ENCODE measurements at places on chromosomes 5 and 9.

GRCh38 chr5:162565-163337, 28.5 kb upstream of the LRRC14B start:
- no peak for DNase-seq

DNA sequence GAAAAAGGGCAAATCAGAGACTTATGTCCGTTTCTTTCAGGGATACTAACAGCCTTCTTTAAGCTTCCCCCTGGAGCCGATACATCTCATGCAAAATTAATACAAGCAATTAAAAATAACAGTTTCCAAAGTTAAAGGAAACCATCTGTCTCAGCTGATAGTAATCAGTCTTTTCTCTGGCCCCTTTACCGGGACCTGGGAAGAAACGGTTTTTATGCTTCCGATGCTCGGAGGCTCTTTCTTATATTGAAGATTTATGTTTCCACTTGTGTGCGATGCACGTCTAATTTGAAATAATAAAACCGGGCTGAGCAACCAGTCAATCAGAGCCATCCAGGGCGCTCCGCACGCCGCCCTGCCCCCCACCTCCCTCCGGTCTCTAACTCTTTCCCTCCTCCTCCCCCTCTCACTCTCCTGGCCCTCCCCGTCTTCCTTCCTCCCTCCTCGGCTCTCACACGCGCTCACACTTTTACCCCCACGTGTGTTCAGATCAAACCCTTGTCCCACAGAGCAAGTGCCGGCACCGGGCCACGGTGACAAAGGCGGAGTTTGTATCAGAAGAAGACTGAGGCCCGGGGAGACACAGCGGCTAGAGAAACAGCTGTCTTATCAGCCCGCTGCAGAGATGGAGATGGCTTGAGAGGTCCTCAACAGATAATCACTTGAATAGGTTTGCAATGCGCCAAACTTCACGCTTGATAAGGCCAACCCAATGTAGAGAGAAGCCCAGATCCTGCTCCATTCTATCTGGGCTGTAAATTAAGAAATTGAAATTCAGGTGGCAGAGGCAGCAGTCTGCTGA, 5.1 kb upstream of the ELAVL2 start:
- no peak for DNase-seq

GRCh38 chr9:110975969-110976368, 62.3 kb downstream of the LPAR1 start:
- no peak for DNase-seq

DNA sequence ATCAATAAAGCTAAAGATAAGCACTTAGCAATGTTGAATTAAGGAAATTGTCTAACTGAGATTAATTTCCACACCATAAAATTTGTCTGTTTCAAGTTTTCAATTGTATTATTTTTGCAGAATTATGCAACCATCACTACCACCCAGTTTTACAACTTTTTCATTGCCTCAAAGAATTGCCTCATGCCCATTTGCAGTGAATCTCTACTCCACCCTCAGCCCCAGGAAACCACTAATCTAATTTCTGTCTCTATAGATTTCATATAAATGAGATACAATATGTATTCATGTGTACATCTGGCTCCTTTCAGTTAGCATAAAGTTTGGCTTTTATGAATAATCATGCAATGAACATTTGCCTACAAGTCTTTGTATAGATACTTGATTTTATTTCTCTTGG, 72.9 kb downstream of the PTCD2 start:
- DNase-seq, result no peak

- DNase-seq, result peak; percentile 10
Measured at GRCh38 chr5:61159070-61159469, 3.2 kb downstream of the SMIM15 start.

- DNase-seq, result no peak
Measured at GRCh38 chr5:138408023-138408422, 30.8 kb upstream of the REEP2 start.

GRCh38 chr9:96026655-96027213, 151.2 kb downstream of the ERCC6L2 start:
- no peak for DNase-seq

- DNase-seq, result no peak
Measured at GRCh38 chr9:2119566-2119965, 104.4 kb downstream of the SMARCA2 start.

GRCh38 chr9:95819636-95820035, 55.9 kb upstream of the ERCC6L2 start:
- no peak for DNase-seq

- DNase-seq, result no peak
Measured at GRCh38 chr5:134477462-134478245, 47.8 kb upstream of the JADE2 start.

- DNase-seq, result peak; percentile 87
Measured at GRCh38 chr5:14406554-14406849, 175.1 kb upstream of the OTULINL start.

- DNase-seq, result no peak
Measured at GRCh38 chr5:178470760-178471025, 119.5 kb downstream of the COL23A1 start.

- no peak for DNase-seq
Measured at GRCh38 chr5:177209610-177210009, 76.0 kb downstream of the NSD1 start.

DNA sequence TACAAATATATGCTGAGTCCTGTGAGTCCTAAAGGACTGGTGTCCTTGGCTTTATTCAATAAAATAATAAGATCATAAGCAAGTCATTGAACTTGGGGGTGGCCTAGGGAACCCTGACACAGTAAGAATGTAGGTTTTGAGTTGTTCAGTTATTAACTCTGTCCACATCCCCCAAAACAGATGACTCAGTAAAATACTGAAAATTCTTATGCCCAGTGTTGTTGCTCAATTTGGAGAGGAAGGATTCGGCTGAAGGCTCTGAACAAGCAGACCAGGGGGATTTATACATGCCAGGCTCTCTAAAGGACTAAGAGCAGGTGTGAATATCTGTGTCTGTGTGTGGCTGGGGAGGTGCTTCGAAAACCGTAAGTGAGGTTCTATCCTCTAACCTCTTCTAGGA, 173.7 kb downstream of the RMI1 start:
- peak; percentile 71 for DNase-seq

- DNase-seq, result no peak
Measured at GRCh38 chr9:34689512-34689911, 1.6 kb downstream of the CCL19 start.

DNA sequence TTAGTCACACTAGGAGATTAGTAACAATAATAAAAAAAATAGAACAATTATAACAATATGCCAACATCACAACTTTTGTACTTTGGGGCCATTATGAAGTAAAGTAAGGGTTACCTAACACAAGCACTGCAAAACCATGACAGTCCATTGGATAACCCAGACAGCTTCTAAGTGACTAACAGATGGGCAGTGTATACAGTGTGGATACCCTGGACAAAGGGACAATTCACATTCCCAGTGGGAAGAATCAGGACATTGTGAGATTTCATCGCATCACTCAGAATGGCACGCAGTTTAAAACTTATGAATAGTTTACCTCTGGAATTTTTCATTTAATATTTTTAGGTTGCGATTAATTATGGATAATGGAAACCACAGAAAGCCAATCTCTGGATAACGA, 45.6 kb upstream of the JADE2 start:
- no peak for DNase-seq

DNA sequence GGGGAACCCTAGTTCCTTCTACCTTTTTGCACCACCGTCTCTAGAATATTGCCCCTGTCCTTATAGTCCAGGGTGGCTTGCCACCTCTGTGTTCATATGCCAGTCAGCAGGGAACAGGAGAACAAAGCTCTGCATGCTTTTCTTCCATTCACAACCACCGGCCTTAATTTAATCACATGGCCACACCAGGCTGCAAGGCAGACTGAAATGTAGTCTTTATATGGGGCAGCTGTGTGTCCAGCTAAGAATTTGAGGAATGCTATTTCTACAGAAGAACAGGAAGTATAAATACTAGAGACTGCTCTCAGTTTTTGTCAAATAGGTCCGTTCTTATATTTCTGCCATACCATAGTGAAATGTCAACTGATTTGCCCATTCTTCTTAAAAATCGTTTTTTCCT, 5.8 kb downstream of the C5orf22 start:
- peak; percentile 45 for DNase-seq

GRCh38 chr9:126474206-126474765, 139.4 kb upstream of the LMX1B start:
- peak; percentile 18 for DNase-seq

DNA sequence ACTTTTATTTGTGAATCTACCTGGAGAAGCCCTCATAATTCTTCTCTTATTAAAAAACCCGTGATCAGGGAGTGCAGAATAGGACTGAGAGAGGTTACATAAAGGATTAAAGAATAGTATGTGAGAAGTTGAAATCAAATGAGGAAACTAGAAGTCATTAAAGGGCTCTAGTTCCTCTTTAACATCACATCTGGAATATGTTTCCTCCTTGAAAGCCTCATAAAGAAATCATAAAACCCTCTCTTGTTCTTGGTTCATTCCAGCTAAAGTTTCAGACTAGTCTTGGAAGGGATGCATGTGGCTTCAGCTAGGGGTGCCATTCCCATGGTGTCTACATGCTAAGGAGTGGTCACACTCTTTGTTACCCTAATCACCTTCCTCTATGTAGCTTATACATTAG, 5.7 kb upstream of the C5orf46 start:
- DNase-seq, result no peak

DNA sequence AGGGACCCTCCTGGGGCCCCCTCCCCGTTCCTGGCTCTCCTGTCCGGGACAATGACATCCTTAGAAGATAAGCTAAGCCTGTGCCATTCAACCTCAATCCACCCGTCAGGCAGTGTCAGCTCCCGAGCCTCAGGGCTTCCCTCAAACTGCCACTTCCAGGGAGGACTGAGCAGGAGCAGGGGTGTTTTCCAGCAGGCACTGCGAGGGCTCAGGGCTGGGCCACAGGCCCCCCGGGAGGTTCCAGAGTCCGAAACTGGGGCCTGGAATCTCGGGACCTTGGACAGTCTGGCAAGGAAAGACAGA, 26.2 kb downstream of the LHX3 start:
- DNase-seq, result no peak

DNA sequence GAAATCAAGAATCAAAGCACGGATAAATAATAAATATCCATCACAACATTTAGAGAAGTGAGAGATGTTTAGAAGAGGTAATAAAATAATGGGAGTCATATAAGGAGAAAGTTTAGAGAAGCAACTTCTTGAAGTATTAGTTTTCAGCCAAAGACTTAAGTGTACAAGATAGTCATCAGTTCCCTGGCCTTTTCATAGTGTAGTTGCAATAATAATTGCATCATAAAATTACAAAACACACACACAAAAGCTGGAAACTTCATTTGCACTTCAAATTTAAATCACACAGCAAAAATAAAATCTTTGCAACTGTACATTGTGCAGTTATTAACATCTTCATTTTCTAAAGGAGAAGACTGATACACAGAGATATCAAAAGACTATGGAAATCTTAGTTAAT, 319.1 kb upstream of the RGMB start:
- peak; percentile 54 for DNase-seq

DNA sequence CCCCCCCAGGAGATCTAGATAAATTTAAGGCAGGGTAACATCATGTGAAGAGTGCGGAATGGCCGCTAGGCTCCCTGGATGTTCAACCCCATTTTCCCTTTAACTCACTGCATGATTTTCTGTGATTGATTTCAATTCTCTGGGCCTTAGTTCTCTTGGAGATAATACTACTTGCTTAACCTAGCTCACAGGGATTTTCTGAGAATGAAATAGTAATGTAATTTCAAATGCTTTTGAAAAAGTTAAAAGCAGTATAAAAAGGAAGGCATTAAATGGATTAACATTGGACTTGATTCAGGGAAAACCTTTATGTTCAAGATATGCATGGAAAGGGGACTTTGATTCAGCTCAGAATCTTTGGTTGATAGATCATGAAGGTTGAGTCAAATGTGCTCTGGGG, 90.9 kb downstream of the KIF4B start:
- no peak for DNase-seq

DNA sequence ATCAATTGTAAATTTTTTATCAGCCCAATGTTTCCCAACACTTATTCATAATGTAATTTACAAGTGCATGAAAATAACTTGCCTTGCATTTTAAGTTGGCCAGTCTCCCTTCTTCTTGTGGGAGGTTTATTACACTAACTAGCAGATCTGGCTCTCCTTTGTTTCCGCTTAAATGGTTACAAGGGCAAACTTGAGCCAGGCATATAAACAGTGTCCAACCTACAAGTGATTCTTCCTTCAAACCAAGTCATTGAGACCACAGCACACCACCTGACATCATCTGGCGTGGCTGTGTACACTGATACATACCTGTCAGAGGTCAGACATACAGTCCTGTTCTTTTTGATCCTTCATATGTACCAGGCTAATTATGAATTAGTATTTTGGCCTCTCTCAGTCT, 80.1 kb downstream of the ALDH1A1 start:
- DNase-seq, result no peak

DNA sequence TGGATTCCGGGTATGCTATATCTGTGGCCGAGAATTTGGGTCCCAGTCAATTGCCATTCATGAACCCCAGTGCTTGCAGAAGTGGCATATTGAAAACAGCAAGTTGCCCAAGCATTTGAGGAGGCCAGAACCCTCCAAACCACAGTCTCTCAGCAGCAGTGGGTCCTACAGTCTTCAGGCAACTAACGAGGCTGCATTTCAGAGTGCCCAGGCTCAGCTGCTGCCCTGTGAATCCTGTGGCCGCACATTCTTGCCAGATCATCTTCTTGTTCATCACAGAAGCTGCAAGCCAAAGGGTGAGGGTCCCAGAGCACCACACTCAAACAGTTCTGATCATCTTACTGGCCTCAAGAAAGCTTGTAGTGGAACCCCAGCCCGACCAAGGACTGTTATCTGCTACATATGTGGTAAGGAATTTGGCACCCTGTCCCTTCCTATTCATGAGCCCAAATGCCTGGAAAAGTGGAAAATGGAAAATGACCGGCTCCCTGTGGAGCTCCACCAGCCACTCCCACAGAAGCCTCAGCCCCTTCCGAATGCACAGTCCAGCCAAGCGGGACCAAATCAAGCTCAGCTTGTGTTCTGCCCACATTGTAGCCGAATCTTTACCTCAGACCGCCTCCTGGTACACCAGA, 23.0 kb downstream of the ZNF474 start:
- no peak for DNase-seq

GRCh38 chr5:157221959-157222358, 41.3 kb downstream of the ITK start:
- DNase-seq, result no peak

- DNase-seq, result no peak
Measured at GRCh38 chr9:84751921-84752320, 82.4 kb downstream of the NTRK2 start.

DNA sequence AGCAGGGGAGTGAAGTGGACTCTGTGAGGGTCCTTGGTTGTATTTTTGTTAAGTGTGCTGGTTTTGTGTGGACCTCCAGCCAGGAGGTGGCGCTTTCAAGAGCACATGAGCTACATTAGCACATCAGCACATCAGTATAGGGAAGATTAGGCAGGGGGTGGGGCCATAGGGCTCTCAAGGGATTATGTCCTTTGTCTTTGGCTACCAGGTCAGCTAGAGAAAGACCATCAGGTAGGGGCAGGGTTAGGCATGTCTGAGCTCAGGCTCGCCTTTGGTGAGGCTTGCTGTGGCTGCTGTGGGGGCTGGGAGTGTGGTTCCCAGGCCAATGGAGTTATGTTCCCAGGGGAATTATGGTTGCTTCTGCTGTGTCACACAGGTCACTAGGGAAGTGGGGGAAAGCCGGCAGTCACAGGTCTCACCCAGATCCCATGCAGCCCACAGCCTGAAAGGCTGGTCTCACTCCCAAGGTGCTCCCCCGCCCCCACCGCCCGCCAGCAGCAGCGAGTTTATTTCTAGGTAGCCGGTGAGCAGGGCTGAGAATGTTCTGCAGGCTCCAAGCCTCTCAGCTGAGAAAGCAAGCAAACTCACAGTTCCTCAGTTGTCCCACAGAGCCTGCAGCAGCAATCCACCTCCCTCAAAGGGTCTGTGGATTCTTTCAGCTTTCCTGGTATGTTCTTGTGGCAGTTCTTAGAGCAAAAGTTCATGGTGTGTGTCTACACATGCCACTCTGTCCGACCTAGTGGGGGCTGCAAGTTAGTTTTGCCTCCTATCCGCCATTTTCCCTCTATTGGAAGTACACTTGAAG, 13.7 kb downstream of the OR1J1 start:
- no peak for DNase-seq
